Stimulated activated CD8-positive, alpha-beta memory T cell treated with anti-CD3 and anti-CD28 coated beads, Interleukin-15, amount 100 ng/mL, for 48 hours (primary cell): ENCODE measurements at places on chromosomes 6 and 20.
A peak's percentile ranks its signal among the peaks of the same experiment; 100 is the strongest.

GRCh38 chr6:78910591-78911171, 43.3 kb downstream of the IRAK1BP1 start:
- DNase-seq: peak; percentile 13

DNA sequence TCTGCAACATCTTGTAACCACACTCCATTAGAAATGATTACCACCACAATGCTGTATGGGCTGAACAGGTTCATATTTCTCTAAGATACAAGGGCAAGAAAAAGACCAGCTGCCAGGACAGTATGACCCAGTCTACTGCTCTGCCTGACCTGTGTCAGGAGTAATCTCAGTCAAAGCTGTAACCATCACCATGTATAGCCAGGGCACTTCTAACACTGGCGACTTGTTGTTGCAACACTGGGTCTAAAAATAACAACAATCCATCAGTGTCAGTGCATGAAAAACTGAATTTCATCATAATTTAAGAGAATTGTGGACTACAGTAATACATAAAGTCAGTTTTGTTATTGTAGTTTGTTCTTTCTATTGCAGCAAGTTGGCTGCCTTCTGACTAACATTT, 738.6 kb upstream of the ADGRB3 start:
- no peak for DNase-seq

GRCh38 chr20:2300420-2300819, 4.6 kb downstream of the TGM3 start:
- no peak for DNase-seq

GRCh38 chr6:145475794-145476396, 259.4 kb downstream of the EPM2A start:
- no peak for DNase-seq

GRCh38 chr6:26252077-26252472, 112.9 kb upstream of the BTN3A2 start:
- DNase-seq: no peak

DNA sequence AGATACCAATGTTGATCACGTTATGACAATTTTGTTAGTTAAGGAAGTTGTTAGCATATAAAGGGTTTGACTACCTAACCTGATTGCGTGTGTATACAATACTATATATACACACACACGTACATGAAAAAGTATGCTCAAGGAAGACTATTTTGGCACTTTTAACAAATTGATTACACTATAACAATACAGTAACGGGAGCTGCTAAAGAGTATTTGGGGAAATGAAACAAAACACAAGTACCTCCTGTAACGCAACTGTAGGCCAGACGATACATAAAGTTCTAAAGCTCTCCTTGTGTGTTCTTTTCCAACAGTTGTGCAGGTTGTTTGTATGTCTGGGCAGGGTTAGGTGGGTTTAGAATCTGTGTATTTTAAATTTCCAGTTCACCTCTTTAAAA, 98.7 kb downstream of the PLEKHG1 start:
- no peak for DNase-seq

DNA sequence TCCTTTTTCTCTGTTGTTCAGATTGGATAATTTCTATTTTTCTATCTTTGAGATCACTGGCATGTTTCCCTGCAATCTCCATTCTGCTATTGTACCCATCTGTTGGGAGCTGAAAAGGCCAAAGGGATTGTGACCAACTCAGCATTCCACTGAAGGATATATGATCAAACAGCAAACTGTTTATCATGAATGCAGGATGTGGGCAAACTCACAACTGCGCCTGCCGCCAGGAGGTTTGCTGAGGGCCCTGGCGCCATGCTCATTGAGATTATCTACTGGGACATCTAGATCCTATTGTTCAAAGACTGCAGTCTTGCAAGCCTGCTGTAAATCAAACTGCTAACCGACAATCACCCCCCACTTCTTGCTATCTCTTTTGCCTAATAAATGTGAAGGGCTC, 3.8 kb upstream of the FKBP1A start:
- no peak for DNase-seq

DNA sequence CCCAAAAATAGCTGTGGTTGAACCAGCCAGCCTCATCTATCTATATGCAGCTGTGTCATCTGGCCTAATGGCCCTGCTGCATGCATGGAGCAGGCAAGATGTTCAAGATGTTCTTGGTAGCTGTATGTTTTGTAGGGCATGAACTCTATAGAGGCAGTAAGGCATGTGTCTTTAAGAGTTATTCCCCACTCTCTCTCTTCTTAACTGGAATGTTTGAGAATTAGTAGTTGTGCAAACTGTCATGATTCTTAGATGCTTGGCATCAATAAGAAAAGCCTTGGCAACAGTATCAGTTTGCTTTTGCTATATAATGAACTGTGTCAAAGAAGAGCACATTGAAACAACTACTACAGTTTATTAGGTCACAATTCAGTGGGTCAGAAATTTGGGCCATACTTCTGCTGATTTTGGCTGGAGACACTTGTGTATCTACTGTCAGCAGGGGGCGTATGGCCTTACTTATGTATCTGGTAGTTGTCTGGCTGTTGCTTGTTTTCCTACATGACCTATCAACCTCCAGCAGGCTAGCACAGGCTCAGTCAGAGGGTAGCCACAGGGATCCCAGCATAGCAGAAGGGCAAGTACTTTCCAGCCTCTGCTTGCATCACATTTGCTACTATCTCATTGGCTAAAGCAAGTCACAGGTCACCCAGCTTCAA, 56.1 kb upstream of the LAMP5 start:
- no peak for DNase-seq

GRCh38 chr20:61621852-61622251, 369.8 kb downstream of the CDH4 start:
- no peak for DNase-seq

GRCh38 chr6:36822506-36823269, 16.6 kb downstream of the CPNE5 start:
- no peak for DNase-seq
